ENCODE measurements at places on chromosomes 2 and 18. TPM values are rescaled to one million over a fixed set of nuclear protein-coding genes. Genes with fewer than 3 reads are reported as not detected.

The HOXD1 gene
- total RNA-seq = 1.8 TPM

The C2orf72 gene
- total RNA-seq = not detected

The IL18RAP gene
- not detected for total RNA-seq

The GPR45 gene
- not detected for total RNA-seq

The ECEL1 gene
- total RNA-seq = not detected

The CTNNA2 gene
- not detected for total RNA-seq

The LRRFIP1 gene
- total RNA-seq = 153 TPM

The APCDD1 gene
- under 0.01 TPM for total RNA-seq

The DNAH7 gene
- 0.09 TPM for total RNA-seq

The DCDC2C gene
- not detected for total RNA-seq

The C2orf81 gene
- 0.19 TPM for total RNA-seq

The EHD3 gene
- 5.9 TPM for total RNA-seq

The CAVIN2 gene
- 128 TPM for total RNA-seq

The PELI1 gene
- total RNA-seq = 17.3 TPM

The WDR75 gene
- 54.9 TPM for total RNA-seq

The IL36RN gene
- total RNA-seq = not detected

The TDRD15 gene
- under 0.01 TPM for total RNA-seq

The KYNU gene
- not detected for total RNA-seq

The ARHGEF33 gene
- total RNA-seq = 0.38 TPM

The LIPT1 gene
- 4.4 TPM for total RNA-seq

The KCTD1 gene
- total RNA-seq = 11.5 TPM

The GALNT14 gene
- total RNA-seq = not detected

The HAT1 gene
- 39.5 TPM for total RNA-seq

The CACNB4 gene
- total RNA-seq = 0.18 TPM

The ERLEC1 gene
- total RNA-seq = 61.8 TPM

The SIX3 gene
- not detected for total RNA-seq

The PLEK gene
- total RNA-seq = 0.09 TPM

The ALPP gene
- total RNA-seq = not detected

The TRABD2A gene
- 0.56 TPM for total RNA-seq

The ZC3H15 gene
- total RNA-seq = 83.5 TPM

The DHRS9 gene
- 17.0 TPM for total RNA-seq

The SP9 gene
- not detected for total RNA-seq

The CNDP1 gene
- total RNA-seq = not detected

The FN1 gene
- 3,205 TPM for total RNA-seq

The TEKT4 gene
- total RNA-seq = not detected

The NETO1 gene
- not detected for total RNA-seq

The CYP26B1 gene
- total RNA-seq = 1.3 TPM

The CHRNA1 gene
- 0.09 TPM for total RNA-seq

The SH3BP4 gene
- 37.5 TPM for total RNA-seq

The SH3RF3 gene
- 6.1 TPM for total RNA-seq

The IL36B gene
- not detected for total RNA-seq

The FAM124B gene
- 130 TPM for total RNA-seq

The CCDC121 gene
- total RNA-seq = 1.3 TPM

The MAPK4 gene
- total RNA-seq = not detected

The DSC1 gene
- total RNA-seq = not detected

The PPP4R1 gene
- 112 TPM for total RNA-seq

The KIAA2012 gene
- total RNA-seq = not detected

The SRD5A2 gene
- total RNA-seq = not detected

The NPHP1 gene
- 2.7 TPM for total RNA-seq

All from endothelial cell of coronary artery (primary cell).